ENCODE measurements at places on chromosomes 7 and 10.

DNA sequence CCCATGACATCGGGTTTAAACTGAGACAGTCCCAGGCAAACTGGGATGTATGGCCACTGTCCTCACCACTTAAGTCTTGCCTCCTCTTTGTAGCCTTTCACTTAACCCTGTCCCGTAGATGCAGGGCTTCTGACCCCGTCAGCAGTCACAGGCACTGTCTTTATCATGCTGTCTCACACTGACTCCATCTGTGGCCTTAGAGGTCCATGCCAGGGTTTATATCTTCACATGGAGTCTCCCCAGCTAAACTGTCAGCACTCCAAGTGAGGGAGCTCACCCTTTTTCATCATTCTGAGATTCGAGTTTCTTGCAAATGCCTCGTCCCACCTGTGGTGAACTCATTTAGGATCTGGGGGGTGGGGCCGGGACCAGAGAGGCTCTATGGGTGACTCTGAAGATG, 2.8 kb downstream of the FKBP6 start:
- DNase-seq, result no peak

- DNase-seq, result no peak
Measured at GRCh38 chr7:8871716-8872115, 438.3 kb downstream of the NXPH1 start.

- DNase-seq, result no peak
Measured at GRCh38 chr7:1809070-1809469, 139.0 kb downstream of the ELFN1 start.

DNA sequence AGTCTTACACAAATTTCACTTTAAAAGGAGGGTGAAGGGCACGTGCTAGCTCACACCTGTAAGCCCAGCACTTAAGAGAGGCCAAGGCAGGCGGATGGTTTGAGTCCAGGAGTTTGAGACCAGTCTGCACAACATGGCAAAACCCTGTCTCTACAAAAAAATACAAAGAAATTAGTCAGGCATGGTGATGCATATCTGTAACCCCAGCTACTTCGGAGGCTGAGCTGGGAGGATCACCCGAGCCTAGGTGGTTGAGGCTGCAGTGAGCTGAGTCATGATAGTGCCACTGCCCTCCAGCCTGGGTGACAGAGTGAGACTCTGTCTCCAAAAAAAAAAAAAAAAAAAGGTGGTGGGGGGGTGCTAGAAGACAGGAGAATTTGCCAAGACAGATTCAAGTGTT, 237.3 kb upstream of the KLF14 start:
- DNase-seq, result no peak

- no peak for DNase-seq
Measured at GRCh38 chr7:2892549-2892948, 48.4 kb upstream of the GNA12 start.

Measured in kidney (tissue), 22 donors.